ENCODE measurements at places on chromosomes 11 and 22.
A peak's percentile ranks its signal among the peaks of the same experiment; 100 is the strongest.

- no peak for DNase-seq
These were observed 10.8 kb upstream of the HSPA8 start for GRCh38 chr11:123072762-123073161.

DNA sequence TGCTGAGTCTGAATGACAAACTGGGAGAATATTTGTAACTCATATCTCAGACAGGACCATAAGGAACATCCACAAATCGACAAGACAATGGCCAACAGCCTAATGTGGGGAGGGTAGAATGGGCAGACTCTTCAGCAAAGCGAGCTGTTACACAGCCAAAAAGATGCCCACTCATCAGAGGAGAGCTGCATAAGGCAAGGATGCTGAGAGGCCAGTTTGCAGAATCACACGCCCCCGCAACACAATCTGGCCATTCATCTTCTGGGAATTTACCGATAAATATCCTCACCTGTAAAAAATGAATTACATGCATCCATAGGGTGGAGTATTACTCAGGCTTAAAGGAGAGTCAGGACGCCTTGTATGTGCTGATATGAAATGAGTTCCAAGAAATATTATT lies 57.5 kb upstream of the SLC22A12 start:
- no peak for DNase-seq

DNA sequence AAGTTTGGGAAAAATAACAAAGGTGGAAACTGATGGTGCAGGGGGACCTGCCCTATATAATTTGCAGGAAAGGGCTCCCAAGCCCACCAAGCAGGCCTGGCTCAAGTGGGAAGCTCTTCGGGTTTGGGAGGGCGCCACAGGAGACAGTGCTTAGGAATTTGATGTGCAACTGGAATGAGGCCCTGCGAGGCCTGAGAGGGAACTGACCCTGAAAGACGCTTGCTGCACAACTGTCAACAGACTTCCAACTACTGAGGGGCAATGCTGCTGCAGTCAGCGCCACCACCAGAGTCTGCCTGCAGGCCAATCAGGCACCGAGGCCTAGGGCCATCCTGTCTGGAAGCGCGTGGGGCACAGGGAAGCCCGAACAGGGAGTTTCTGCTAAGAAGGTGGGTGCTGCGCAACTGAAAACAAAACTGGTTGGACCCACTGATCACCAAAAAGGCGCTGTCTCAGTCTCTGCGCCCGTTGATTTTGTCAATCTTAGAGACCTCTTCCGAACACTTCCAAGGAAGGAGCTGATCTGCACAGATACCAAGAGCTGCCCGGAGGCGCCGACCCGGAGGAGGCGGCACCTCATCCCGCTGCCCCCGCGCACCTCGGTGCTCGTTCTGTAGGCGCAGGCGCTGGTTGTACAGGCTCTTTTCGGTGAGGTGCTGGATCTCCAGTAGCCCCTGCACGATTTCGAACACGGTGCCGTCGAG lies 667 bp downstream of the DGCR6L start:
- peak; percentile 5 for DNase-seq

GRCh38 chr22:35450824-35451569 lies 51.1 kb downstream of the MCM5 start:
- no peak for DNase-seq

- DNase-seq, result no peak
These were observed 549.9 kb downstream of the MIAT start for GRCh38 chr22:27207266-27207665.

GRCh38 chr11:62962391-62962790 lies 22.4 kb downstream of the SLC22A6 start:
- no peak for DNase-seq

Measured in NCI-H1092 treated with DMSO at 0.1 percent for 48 hours (cell line).